AG08395 (cell line): ENCODE measurements at places on chromosomes 1 and 21.

GRCh38 chr1:14739082-14739832 is 140.8 kb downstream of the KAZN start:
- DNase-seq, result no peak

DNA sequence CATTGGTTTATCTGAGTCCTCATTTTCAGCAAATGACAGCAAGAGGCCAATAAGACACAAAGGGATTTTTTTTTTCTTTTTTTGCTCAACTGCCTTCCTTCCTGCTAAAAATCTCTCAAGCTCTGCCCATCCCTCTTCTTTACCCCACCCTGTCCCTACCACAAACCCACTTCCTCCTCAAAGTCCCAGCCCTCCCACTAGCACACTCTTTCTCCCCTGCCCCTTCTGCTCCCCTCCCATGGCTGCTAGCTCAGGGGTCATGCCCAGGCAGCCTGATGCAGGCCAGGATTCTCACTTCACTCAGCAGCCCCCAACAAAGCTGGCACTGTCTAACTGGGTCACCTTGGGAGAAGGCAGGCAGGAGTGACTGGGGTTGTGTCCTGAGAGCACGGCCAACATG is 28.8 kb upstream of the PPP2R5A start:
- no peak for DNase-seq

DNA sequence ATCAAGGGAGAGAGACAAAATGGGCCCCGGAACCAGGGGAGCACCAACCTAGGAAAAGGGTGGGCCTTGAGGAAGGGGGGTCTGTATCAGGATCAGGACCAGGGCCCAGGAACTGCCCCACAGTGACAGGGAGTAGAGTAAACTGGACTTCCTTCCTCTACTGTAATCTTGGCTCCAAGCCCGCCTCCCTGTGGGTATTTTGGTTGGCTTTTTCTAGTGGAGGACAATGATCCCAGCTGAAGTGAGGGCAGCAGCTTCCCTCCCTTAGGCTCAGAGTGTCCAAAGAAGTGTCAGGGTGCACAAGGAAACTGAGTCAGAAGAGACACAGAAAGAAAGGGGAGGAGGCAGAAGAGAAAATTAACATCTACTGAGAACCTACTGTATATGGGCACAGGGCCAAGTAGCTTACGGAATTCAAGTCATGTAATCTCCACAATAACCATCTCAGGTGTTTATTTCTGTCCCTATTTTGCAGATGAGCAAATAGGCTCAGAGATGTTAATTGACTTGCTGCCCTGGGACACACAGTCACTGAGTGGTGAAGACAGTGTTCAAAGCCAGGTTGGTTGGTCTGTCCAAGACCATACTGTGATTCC is 4.8 kb downstream of the UBQLN4 start:
- DNase-seq, result no peak

DNA sequence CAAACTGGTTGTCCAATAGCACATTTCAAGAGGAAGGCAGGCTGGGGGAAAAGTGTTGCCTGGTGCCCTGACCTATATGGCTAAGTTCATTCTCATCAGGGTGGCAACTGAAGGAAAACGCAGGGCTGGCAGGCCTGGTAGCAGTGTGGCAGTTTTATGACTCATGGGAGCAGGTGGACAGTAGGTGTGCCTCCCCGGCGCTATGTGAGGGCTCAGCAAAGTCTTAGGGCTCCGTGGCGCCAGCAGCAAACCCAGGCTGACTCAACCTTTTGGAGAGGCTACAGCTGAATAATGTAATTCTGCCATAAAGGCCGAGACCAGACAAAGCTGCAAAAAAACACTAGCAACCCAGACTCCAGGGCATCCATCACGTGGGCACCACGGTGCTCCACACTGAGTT is 23.6 kb downstream of the GADD45A start:
- no peak for DNase-seq

DNA sequence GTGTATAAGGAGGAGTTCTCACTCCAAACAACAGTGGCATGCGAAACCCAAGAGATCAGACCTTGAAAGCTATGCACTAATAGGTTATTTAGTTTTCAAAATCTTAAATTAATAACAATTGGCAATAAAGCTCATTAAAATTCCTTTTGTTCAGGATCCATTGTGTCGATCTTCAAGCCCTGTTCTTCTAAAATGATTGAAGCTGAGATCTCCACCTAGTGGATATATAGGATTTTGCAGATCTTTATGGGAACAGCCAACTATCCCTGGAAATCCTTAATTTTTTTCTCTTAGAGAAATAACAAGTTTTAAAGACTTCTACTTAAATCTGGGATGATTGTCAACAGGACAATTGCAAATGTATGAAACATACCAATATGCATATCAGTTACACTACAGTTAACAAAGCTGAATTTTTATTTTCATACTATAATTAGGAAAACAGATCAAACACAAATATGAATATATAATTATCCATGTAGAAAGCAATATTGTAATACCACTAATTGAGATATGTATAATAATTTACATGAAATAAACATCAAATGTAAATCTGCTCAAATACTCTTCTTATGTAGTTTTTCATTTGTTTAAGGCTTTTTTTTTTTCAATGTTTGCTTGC is 43.3 kb downstream of the LRRC53 start:
- DNase-seq, result peak; percentile 56

DNA sequence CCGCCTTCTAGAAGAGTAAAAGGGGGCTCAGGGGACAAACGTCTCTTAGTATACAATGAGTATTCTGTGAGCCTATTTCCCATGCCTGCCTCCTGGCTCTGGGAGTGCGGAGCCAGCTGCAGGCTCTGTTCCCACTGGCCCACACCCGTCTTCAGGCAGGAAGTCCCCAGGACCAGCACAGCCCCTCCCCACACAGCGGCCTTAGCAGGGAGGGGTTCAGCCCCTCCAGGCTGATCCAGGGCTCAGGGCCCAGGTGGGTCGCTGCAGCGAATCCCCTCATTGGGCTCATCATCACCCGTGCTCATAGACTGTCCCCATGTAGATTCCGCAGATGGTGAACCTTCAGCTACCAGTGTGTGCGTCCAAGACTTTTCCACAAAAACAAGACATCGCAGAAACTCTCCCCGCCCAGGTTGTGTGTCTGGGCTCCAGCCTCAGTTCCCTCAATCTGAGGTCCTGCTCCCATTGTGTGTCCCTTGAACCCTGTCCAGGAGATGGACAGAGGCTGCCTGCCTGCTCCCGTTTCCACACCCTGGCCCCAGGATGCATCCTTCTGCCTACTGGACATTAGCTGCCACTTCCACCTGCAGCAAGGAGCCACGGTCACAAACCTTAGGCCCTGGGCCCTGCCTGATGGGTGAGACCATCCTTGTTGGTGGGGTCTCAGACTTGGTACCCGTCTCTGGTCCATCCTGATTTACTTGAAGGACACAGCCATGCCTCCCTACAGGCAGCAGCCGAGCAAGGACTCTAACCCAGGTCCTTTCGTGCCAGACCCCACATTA is 39.4 kb downstream of the NENF start:
- no peak for DNase-seq

- DNase-seq, result no peak
These were observed 45.1 kb downstream of the IVNS1ABP start for GRCh38 chr1:185271921-185272320.

DNA sequence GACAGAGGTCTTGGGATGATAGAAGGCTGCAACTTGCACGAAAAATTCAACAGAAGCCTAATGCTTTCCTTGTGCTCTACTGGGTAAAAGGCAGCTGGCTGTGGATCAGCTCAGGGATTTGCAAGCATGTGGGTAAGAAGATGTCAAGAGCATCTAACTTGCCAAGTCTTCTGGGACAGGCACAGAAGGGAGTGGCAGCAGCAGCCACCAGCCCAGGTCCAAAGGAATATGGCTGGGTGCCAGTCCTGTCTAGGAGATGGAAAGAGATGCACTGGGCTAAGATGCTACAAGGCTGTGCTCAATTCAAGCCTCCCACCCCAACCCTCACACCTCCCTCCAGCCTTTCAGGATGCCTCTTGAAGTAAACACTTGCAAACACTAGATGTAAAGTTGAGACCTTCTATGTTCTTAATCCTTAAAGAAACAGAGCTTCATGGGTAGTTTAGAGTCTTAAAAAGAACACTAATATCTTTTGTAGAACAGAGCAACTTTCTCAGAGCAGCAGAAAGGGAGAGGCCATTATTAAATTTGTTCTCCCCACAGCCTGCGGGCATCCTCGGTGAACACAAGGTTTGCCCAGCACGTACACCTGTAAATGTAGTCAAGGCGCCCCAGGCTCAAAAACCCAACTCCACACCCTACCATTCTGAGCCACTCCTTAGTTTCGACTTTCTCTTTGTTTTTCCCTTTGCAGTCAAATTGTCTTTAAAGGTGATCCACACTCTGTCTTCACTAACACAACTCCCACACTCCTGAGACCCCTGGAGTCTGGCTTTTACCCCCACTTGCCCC is 64.6 kb upstream of the BCAR3 start:
- DNase-seq, result no peak

- no peak for DNase-seq
These were observed 51.8 kb downstream of the ST6GALNAC5 start for GRCh38 chr1:76919085-76919484.

GRCh38 chr1:26574018-26574417 is 44.5 kb downstream of the RPS6KA1 start:
- no peak for DNase-seq

GRCh38 chr1:116466810-116467557 is 93.9 kb downstream of the ATP1A1 start:
- no peak for DNase-seq

DNA sequence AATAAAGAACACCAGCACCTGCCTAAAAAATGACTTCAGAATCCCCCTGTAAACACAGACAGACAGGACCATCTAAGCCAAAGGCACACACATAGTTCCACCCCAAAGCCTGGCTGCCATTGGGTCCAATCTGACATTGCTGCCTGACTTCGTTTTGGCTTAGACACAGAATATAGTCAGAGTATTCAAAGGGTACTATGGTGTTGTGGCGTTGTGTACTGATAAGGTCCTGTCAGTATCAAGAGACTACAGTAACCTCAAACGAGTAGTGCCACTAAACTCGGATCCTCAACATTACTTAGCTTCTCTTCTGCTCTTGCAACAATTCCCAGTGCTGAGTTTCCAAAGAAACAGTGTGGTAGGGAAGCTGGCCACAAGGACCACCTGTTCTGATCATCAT is 169.3 kb upstream of the NR5A2 start:
- no peak for DNase-seq

DNA sequence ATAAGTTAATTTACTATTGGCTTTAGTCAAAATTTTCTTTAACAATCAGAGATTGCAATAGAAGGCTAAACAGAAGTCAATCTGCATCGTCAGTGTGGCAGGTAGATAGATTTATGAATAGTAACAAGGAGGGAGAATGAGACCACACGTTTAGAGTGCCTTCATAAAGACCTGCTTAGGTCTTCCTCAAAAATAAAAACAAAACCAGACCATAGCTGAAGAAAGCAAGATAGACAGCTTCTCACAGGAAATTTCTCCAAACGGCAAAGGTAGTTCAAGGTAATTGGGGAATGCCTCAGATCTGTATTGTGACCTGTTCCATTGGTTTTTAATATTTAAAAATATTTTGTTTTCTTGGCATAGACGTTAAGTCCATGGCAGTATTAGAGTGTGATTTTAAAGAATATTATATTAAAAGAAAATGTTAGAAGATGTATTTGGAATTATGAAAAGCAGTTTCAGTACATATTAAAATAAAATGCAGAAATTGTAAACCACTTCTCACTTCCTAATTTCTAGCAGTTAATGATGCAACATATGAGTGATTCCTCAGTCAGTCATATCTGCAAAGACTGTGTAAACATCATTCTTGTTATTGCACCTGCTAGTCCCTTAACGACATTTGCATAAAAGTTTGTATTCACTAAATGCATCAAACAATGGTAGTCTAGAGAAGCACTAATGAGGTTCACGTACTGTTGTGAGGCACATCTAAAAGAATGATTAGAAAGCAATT is 278.0 kb downstream of the HLX start:
- DNase-seq, result no peak

DNA sequence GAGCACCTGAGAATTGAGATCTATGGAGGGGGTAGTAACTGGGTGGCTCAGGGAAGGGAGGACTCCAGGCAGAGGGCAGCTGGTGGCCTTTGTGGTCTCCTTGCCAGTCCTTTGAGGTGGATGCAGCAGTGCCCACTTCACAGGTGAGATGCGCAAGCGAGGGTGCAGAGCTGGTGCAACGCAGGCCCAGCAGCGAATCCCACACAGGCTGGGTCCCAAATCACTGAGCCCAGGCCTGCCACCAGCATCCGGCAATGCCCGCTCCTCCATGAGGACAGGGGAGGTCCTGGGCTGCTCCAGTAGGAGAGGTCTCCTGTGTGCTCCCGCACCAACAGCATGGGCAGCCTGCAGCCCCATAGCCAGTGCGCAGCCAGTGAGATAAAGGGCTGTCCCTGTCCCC is 318.0 kb downstream of the PCP4 start:
- no peak for DNase-seq

GRCh38 chr1:79885101-79885500 is 878.6 kb upstream of the ADGRL4 start:
- DNase-seq, result no peak

DNA sequence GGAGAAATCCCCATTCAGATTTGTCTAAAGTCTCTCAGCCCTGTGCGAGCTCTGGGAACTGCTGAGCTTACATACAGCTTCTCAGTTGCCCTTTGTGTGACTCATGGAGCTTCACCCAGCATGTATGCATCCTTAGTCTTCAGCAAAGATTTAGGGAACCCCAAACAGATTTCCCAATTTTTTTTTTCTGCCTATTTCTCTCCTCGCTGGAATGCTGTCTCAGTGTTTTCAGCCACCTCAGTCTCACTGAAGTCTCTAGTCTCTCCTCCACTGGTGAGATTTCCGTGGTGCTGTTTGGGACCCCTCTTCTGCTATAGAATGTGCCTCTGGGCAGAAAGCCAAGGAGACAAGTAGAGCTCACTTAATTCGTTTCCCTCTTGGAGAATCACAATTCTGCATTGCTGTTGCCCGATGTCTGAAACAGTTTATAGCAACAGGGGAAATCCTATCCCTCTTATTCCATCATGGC is 28.1 kb upstream of the TXLNA start:
- DNase-seq, result peak; percentile 62

GRCh38 chr1:25727635-25728286 is 72.2 kb upstream of the SELENON start:
- no peak for DNase-seq

GRCh38 chr1:147273409-147274336 is 31.2 kb downstream of the CHD1L start:
- DNase-seq, result peak; percentile 89

GRCh38 chr1:237098541-237098940 is 56.6 kb downstream of the RYR2 start:
- no peak for DNase-seq

DNA sequence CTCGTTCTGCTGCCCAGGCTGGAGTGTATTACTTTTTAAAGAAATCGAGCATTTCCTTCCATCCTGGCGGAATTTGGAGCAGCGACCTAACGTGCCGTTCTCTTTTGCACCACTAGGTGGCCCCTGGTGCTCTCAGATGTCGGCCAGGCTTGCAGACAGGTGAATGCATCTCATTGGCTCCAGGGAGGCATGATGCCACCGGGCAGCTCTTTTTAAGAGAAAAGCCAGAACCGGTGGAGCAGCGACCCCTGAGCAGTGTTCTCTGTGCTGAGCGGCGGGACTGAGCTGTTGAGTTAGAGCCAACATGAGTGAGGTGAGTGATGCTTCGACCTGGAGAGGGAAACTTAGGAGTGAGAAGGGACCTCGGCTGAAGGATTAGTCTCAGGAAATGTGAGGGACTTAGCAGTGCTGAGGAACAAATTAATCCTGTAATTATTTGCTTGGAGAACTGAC is at the start of gene PCP4:
TSS of gene PCP4 (plus strand) at position 241 of the 453 bp plus-strand sequence. CDS start at position 305, 64 bp downstream.
- peak; percentile 21 for DNase-seq

GRCh38 chr1:236938760-236939159 is 65.5 kb downstream of the MT1HL1 start:
- DNase-seq, result no peak

- DNase-seq, result peak; percentile 54
These were observed 54.7 kb upstream of the MAN1A2 start for GRCh38 chr1:117312453-117313138.
